ENCODE measurements at places on chromosomes 1 and 21.
A peak's percentile ranks its signal among the peaks of the same experiment; 100 is the strongest.

DNA sequence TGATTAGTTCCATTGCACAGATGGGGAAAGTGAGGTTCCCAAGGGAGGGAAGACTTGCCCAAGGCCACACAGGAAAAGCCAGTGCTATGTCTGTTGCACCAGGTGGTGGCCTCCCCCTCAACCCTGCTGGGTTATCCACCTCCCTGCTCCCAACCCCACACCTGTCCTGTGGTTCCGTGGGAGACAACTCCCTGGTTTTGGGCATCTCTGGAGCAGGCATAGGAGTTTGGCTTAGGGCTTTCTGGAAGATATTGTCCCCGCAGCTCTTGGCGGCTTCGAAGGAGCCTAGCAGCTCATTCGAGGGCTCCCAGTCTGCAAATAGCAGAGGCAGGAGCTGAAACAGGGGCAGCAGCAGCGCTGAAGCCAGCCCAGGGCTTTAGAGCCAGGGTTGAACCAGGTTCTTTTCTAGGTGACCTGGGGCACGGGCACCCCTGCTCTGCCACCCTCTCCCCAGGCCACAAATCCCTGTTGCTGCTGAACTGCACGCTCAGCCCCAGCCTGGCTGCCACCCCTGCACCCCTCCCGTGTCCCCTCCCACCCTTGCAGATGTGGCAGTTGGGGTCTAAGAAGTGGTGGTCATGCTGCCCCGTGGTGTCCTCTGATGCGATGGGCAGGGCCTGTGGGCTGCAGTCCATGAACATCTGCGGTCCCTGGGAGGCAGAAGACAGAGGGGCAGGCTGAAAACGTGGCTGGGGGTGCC lies 22.1 kb downstream of the SPOCD1 start:
- no peak for DNase-seq

GRCh38 chr1:10667861-10668761 lies 128.3 kb downstream of the CASZ1 start:
- DNase-seq: no peak

- DNase-seq: no peak
Observed at GRCh38 chr21:34857122-34857713, 188.4 kb downstream of the CLIC6 start.

DNA sequence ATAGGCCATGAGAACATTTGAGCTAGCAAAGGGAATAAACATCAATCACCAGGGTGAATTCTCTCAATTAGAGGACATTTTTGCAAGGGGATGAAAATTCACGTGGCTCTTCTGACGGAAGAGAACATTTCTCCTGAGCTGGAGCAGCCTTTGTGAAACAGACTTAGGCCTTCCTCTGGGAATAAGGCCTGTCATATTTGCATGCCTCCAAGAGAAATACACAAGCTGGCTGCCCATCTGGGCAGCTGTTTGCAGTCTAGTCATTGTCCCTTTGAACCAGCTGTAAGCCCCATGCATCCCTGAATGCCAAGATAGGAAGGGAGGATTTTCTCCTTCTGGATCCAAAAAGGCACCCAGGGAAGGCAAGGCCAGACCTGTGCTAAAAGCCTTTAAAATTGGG lies 5.5 kb downstream of the LEMD1 start:
- DNase-seq: no peak

- no peak for DNase-seq
Observed at GRCh38 chr1:209840611-209841010, 12.8 kb downstream of the UTP25 start.

- no peak for DNase-seq
Observed at GRCh38 chr1:153842006-153842471, 66.8 kb downstream of the SLC27A3 start.

GRCh38 chr1:221612047-221612777 lies 129.7 kb downstream of the DUSP10 start:
- DNase-seq: no peak

- no peak for DNase-seq
Observed at GRCh38 chr1:54927472-54928240, 40.7 kb upstream of the DHCR24 start.

GRCh38 chr21:28518630-28519029 lies 474.0 kb downstream of the LTN1 start:
- no peak for DNase-seq

GRCh38 chr1:172085317-172085716 lies 244.0 kb downstream of the DNM3 start:
- no peak for DNase-seq

DNA sequence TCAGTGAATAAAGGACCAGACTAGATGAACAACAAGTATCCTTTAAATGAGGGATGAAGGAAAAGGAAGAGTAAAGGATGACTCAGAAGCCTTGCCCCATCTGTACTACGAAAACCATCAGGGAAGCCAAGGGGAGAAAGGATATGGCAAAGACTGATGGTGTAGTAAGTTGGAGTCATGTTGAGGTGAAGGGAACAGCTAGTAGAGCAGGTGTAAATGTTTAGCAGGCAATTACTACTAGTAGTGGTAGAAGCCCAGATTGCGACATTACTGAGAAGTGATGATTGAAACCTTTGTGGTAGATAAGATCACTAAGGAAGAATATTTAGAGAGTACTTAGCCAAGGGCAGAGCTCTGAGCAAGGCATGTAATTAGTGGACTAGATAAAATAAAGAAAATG lies 84.0 kb downstream of the PHTF1 start:
- no peak for DNase-seq

DNA sequence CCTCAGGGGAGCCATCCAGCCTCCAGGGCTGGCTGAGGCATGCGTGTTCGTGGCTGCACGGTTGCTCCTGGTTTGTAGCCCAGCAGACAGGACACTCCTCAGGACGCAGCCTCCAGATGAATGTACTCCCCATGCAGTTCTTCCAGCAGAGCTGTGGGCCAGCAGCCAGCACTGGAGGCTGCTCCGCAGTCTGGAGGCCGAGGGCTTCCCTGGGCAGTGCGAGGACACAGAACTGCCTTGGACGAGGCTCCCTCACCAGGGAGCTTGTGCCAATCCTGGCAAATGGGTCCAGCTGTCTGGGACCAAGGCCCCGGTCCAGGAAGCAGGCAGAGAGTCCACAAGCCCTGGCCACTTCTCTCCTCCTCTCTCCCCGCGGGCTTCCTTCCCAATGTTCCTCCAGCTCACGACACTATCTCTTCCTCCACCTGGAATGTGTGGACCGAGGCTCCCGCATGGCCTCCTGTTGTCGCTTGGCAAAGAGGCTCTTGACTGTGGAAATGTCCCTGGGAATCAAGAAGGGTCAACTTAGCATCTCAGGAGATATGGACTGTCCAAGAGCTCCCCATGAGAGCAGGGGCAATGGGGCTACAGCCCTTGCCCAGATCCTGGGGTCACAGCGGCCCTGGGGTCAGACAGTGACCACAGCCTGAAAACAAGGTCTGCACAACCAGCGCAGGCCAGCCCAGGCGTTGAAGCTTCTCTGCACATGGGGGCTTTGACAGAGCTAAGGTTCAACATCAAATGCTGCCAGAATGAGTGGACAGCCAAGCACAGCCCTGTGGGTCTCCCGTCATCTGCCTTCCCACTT lies 5.3 kb downstream of the EDN2 start:
- DNase-seq: no peak

- DNase-seq: no peak
Observed at GRCh38 chr1:58204284-58204683, 342.2 kb downstream of the OMA1 start.

GRCh38 chr1:117166076-117166475 lies 44.5 kb upstream of the TRIM45 start:
- DNase-seq: no peak

GRCh38 chr1:26293911-26294463 lies 12.4 kb downstream of the UBXN11 start:
- no peak for DNase-seq

GRCh38 chr1:236451796-236452373 lies 57.8 kb downstream of the EDARADD start:
- DNase-seq: peak; percentile 24

GRCh38 chr1:53372501-53372951 lies 44.7 kb upstream of the LRP8 start:
- no peak for DNase-seq

- no peak for DNase-seq
Observed at GRCh38 chr1:168362991-168363390, 82.3 kb downstream of the TBX19 start.

GRCh38 chr21:46150491-46151121 lies 4.8 kb downstream of the FTCD start:
- DNase-seq: no peak

DNA sequence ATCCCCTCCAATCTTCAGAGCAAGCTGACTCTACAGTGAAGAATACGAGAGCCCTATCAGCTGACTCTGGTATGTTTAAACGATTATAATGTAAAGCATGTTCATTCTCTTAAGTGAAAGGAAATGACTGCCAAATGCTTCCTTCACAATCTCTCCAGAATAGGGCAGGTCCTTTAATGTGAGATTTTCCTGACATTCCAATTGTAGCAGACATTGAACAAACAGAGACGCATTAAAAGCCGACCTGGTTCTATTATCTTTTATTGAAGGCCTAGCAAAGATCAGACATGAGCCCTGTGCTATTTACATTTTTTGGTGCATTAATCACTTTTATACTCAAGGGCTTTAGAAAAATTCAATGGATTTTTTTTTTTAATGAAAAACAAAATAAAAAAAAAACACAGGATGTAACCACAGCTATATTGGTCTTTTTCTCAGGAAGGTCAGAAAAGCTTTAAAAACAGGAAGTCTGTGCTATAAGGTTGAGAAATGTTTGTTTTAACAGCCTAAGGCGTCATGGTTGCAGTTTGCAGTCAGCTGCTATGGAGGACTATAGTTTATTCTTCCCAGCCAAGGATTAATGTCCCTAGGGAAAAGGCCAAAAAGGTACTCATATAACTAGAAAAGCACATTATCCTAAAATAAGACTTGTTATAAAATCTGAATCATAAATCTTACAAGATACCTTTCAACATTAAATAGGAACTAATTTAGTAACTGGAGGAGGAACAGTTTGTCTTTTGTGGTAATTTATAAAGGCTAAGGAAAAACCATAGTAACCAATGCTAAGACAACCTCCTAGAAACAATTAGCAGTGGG lies 104.8 kb downstream of the RERE start:
- no peak for DNase-seq

DNA sequence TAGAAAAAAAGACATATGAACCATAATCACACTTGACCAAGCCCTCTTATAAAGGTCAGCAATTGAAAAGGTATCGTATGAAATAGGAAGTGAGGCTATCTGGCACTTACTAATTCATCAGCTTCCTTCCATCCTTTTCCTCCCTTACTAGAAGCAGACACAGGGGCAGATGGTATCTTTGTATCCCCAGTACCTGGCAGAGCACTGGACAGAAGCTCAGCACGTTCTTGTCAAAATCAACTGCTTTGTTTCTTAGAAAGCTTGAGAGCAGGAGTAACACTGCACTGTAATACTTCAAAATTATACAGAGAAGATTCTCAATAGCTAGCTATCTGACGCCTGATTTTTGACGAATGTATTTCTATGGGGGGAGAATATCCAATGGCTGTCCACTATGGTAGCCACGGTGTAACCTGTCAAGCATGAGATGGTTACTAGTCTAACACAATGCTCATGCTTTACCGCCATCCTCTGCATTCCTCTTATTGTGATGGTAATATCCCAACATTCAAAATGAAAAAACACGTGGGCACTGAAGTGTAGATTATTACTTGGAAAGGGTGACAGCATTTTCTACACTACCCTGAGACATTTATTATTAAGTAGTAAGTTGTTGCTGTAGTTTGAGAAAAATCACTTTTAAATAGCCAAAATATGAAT lies 175.6 kb downstream of the SIPA1L2 start:
- DNase-seq: no peak

DNA sequence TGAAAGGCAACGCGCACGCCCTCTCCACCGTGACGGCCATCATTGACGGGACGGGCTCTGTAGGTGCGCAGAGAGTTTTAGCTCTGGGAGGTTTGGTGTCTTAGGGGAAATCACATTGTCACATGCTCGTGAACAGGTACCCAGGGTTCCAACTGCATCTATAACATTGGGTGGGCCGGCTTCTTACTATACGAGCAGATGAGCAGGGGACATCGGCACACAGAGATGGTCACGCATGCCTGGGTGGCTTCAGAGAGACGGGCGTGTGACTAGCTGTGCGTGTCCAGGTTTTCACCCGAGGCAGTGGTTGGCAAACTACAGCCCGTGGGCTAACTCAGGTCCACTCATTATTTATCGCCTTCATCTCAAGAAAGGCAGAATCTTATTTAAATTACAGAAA lies 54.7 kb downstream of the SLC37A1 start:
- no peak for DNase-seq

GRCh38 chr21:31873275-31873695 lies 465 bp downstream of the HUNK start:
- no peak for DNase-seq

DNA sequence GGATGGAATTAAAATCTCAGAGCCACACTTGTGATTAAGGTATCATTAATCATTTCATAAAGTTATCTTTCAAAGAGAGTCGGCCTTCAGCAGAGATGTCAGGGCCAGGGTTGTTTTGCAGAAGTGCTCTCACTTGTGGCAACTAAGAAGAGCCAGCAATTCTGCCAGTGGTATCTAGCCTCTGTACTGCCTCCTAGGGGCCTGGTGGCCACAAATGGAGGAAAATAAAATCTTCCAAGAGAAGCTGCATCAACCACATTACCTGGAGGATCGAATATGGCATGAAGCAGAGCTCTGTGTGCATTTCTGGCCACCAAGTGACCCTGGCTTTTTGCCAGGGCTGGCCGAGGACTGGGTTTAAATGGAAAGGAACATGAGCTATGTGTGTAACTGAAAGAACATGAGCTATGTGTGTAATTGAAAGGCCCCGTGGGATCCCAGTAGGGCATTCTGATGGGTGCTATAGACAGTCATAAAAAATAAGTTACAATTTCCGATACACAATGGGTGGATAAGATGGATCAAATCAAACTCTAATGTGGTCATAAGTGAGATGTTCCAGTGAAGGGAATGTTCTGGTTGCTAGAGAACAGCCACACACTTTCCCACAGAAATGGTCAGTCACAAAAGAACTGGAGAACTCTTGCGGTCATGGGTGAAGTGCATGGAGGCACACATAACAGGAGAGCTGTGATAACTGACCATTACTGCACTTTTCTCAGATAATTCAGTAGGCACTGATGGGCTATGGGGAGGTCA lies 335.8 kb downstream of the CAMTA1 start:
- DNase-seq: no peak

- no peak for DNase-seq
Observed at GRCh38 chr1:97824624-97825023, 96.2 kb downstream of the DPYD start.

- no peak for DNase-seq
Observed at GRCh38 chr1:208044589-208045462, 133.9 kb upstream of the CD34 start.

GRCh38 chr1:119506941-119507340 lies at the start of gene HSD3B1:
HSD3B1 (plus strand) TSS chr1:119507210; CDS start chr1:119507477, 267 bp downstream.
- DNase-seq: no peak

GRCh38 chr1:218711001-218711400 lies 365.9 kb downstream of the TGFB2 start:
- no peak for DNase-seq
